ENCODE measurements at places on chromosomes 2 and 18.

- no peak for DNase-seq
Measured at GRCh38 chr2:60482222-60482621, 71.2 kb downstream of the BCL11A start.

- no peak for DNase-seq
Measured at GRCh38 chr18:38571651-38572050, 1006.1 kb upstream of the CELF4 start.

- DNase-seq, result no peak
Measured at GRCh38 chr18:21831413-21831831, 90.8 kb downstream of the MIB1 start.

GRCh38 chr18:11991021-11991795, 9.9 kb downstream of the IMPA2 start:
- no peak for DNase-seq

- no peak for DNase-seq
Measured at GRCh38 chr2:176068419-176068832, 15.3 kb downstream of the EVX2 start.

- DNase-seq, result no peak
Measured at GRCh38 chr2:174691201-174691779, 73.0 kb downstream of the CHRNA1 start.

GRCh38 chr18:80185545-80185944, 61.8 kb downstream of the PARD6G start:
- no peak for DNase-seq

DNA sequence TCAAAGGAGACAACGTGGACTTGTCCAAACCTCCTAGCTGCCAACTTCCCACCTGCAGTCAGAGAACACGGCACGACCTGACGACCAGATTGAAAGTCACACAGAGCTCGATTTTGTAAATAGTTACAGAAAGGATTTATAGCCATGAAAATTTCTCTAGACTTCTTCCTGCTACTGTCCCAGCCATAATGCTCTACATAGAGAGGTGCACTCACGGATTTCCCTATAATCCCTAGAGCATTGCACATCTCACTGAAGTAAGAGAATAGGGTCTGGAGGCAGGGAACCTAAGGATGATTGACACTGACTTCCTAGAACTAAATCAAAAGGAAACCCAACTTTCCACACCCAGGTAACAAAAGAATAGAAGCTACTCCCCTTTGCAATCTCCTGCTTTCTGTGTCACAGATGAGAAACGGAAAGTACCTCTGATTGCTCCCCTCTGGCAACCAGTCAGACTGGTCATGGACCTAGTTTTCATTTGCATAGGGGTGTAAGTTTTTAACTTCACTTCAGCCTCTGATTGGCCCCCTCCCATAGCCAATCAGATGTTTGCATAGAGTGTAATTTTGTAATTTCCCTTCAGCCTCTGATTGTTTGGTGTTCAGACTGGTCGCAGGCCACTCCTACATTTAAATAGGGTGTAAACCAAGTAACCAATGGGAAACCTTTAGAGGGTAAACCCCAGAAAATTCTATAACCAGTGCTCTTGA, 58.6 kb upstream of the FBXO11 start:
- no peak for DNase-seq

DNA sequence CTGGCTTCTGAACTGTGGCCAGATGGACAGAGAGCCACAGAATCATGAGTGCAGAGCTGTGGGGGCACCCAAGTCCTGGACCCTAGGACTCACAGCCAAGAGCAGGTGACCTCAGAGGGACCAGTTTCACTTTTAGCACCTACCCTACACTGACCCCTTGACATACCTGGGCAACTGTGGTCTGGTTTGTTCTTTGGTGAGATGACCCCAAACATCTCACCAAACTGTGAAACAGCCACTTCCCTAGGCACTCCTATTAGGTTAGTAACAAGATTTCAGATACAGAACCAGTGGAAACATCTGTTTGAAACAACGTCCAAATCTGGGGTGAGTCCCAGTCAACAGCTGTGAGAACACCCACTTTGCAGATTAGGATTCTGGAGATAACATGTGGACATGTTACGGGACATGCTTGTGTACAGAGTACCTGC, 1.9 kb upstream of the ZFP36L2 start:
- no peak for DNase-seq
